8988T (cell line): ENCODE measurements at places on chromosomes 5 and 9.

GRCh38 chr5:61272688-61273087, 59.4 kb upstream of the ZSWIM6 start:
- no peak for DNase-seq

DNA sequence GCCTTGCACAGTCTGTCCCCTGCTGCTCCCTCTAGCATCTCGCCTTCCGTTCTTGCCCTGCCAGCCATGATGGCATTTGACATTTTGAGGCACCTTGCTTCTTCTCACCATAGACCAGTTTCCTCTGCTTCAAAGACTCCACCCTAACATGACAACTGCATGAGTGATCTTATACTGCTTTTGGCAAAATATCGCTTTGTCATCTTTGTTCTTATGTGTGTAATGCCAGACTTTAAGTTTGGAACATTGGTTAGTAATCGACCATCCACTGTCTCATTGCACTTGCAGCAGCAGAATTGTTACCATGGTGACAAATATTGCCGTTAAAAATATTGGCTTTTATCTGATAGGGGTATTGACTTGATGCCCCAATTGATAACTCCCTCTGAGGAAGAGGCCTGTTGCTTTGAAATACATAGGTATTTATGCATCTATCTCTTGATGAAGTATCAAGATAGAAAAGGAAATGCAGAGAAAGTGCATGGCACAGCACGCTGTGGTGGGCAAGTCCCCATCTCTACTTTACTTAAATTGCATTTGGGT, 6.8 kb downstream of the GARIN3 start:
- DNase-seq: no peak

DNA sequence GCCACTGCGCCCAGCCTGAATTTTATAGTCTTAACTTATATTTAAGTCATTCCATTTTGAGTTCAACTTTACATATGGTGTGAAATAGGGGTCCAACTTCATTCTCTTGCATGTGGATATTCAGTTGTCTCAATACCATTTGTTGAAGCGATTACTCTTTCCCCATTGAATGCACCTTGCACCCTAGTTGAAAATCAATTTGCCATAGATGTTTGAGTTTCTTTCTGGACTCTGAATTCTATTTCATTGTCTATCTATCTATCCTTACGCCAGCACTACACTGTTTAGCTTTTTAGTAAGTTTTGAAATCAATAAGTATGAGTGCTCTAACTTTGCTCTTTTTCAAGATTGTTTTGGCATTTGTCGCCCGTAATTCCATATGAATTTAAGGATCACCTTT, 49.8 kb downstream of the TMOD1 start:
- DNase-seq: no peak

DNA sequence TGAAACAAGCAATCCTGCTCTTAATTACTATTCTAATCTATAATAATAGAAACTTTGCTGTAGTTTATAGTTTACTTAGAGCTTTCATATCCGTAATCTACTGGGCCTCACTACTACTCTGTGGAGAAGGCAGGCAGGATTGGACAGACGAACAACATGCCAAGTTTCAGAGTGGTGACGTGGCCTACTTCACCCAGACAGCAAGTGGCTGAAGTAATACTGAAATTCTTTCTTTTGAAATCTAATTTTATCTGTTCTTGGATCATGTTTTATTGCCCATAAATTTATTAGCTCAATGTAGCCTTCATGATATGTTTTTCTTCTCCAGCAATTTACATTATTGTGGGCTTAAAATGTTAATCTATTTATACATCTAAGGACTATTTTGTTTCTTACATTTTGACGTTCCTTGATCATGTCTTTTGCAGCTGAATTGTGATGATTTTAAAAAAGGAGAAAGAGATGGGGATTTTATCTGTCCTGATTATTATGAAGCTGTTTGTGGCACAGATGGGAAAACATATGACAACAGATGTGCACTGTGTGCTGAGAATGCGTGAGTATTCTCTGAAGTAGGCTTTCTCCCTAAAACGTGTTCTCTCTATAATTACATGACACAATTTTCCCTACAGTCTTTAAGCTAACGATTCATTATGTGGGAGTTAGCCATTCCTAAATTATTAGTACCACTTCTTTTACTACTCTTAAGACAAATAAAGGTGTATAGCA, 22.4 kb downstream of the SPINK5 start:
- DNase-seq: no peak

DNA sequence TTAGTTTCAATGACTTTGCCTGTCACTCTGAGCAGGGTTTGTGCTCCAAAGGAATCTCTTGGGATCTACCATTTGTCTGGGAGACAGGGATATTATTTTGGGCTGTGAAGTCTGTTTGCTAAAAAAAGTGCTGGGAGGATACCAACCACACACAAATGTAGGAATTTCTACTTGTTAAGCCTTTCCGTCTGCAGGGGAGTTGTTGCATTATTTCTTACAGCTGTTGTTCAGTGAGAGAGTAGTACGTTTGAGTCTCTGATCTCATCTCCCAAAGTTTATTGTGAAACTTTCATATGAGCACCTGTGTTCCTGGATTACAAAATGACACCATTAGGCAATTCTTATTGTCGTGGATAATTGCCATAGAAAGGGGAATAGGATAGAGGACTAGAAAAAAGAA, 78.3 kb upstream of the SEMA6A start:
- no peak for DNase-seq

DNA sequence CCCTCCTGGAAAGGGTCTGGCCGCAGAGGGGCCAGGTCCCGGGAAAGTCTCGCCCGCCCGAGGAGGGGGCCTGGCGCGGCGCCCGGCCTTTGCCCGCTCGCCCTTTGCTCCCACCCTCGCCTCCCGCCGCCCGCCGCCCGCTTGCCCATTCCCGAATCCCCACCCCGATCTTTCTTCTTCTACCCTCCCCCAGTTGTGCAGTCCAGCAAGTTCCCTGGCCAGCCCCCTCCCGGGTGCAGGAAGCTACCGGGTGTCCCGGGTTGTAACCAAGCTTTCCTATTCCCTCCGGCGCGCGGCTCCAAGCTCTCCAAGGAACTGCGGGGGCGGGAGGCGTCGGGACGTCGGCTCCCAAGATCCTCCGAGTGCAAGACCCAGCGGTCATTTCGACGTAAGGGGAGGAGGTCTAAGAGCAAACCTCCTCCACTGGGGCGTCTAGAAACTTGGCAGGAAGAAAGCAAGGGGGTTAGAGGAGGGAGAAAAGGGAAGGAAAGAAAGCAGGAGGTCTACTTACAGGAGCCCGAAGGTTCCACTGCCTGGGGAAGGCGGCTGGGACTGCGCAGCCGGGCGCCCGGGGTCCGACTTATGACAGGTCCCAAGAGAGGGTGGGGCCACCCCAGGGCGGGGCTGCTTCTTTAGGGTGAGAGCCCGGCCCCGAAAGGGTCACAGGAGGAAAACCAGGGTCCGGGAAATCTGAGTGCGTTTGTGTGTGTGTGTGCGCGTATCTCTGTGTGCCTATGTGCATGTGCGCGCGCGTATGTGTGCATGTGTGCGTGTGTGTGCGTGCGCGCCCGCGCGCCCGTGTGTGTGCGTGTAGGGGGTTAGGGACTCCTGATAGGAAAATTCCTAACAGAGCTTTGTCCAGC, at the start of gene PTGR1:
TSS of gene PTGR1 (minus strand) at position 556 of the 863 bp plus-strand sequence. CDS start 2,225 bp downstream, outside the sequence.
- DNase-seq: peak; percentile 64

DNA sequence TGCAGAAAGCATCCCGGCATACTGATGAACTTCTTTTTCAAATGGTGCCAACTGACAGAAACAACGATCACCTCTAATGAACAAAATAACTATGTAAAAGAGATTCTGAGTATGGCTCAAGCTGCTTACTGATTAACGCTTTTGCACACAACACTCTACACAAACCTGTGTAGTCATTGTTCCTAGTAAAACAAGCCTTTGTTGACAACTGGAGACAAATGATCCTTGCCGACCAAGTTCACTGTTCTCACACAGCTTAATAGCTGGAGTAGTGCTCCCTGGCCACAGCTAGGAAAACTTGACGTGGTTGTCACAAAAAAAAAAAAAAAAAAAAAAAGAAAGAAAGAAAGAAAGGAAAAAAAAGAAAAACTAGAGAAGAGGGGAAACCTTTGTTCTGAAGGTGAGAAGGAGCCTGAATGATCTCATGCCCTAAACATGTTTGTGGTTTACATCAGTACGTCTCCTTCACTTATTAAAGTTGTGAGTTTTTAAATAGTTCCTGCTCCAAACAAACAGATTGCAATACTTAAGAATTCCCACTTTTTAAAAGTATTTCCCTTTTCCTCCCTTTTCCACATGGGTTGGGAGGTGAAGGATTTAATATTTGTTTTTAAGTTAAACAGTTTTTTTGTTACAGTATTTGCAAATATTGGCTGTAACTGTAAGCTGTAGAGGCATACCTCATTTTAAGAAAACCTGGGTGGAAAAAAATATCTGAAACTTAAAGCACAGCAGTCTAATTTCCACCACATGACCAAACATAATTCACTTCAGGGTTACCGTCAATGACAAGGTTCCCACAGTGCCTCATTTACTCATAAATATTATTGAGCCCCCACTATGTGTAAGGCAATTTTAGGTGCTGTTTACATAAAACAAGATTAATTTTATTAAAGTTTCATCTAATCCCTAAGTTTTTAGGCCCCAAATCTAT, 63.7 kb downstream of the GLIS3 start:
- no peak for DNase-seq

DNA sequence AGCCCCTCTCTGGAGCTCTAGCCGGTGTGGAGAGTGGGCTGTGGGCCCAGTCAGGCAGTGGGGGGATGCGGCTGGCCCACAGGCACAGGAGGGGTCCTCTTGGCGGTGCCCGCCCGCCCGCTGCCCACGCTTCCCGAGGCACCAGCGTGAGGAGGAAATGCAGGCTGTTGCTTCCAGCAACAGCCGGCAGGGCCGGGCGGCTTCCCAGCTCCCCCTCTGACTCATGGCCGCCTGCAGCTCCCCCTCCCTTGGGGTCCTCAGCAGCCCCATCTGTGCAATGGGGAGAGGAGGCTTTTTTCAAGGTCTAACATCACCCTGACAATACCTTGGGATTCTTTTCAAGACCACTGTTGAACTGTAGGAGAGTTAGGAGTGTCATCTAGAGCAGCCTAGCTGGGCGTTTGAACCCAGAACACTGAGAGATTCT, 10.4 kb downstream of the CXXC5 start:
- DNase-seq: no peak

GRCh38 chr9:90825586-90825985, 24.0 kb downstream of the SYK start:
- DNase-seq: no peak

DNA sequence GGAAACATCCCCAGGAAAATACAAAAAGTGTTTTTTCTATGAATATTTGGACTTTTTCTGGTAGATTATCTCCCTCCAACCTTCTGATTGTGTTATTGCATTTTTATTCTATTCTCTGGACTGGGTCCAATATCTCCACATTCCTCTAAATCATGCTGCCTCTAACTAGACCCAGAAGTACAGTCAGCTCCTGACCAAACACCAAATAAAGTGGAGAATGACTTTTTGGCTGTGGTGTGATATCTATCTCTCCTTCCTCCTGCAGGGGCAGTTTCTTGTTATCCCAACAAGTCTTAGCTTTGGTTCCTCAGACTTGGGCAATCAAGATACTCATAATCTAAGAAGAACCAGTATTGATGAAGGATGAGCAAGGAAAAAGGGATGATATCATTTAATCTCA, 3.2 kb upstream of the RAI14 start:
- no peak for DNase-seq

DNA sequence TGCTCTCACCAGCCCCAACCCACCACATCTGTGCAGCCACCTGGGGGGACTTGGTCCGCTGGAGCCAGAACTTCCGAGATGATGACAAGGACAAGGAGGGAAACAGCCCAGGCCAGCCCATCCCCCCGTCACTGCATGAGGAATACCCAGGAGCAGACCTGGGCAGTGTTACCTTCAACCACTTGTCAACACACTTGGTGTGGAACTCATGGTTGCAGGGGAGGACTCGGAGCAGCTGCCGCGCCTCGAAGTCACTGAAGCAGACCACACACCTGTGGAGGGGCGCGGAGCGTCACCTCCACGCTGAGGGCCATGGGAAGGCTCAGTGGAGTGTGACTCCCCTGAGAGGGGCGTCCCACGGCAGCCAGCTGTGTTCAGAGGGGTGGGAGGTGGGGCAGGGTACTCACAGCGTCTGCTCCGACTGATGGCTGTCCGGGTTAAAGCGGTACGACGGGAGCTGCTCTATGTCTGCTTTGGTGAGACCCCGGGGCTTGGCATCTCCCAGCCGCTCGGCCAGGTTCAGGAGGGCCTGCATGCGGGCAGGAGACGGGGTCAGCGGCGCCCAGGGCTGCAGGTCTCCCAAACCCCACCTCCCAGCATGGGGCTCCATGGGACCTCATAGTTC, 8.0 kb downstream of the RNF44 start:
- no peak for DNase-seq

GRCh38 chr9:113416149-113416721, 5.7 kb downstream of the C9orf43 start:
- no peak for DNase-seq

DNA sequence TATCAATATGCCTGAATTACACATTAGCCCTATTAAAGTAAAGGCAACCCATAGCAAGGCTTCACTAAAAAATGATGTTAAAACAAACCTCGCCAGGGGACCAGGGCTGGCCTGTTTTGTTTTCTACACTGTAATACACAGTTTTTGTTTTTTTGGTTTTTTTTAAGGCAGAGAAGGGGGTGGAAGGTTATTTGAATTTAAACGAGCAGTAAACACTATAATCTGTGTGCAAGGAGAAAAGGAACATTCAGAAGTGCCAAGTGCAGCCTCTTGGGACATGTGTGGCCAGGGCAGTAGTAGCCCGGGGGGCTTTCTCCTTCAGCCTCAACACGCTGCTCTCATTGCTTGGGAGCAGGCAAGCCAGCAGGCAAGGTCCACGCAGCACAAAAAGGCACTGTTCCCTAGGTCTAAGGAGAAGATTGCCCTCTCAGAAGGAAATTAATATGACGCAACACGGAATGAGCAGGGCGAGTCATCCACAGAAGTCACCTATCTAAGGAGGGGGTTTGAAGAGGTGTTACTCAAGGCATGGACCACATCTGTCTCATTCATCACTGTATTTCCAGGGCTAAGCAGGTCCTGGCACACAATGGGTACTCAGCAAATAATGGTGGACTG, 16.2 kb downstream of the SIL1 start:
- DNase-seq: no peak

- no peak for DNase-seq
These were observed 116.2 kb downstream of the PRELID2 start for GRCh38 chr5:145718956-145719355.

DNA sequence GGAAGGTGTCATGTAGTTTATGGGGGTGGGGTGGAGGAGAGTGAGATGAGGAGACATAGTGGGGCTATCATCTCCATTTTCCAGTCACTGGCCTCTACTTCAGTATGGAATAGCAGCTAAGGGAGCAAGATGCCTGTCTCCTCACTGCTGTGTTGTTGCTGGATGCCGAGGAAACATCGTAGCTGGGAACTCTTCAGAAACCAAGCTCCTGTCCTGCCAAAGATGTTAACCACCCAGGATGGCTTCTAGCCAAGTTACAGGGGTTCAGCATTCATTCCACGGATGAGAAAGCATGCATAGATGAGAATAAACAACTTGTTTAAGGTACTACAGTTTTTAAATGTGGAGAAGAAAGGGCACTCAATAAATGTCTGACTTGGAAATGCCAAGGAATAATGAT, 226.5 kb downstream of the ASTN2 start:
- DNase-seq: no peak

DNA sequence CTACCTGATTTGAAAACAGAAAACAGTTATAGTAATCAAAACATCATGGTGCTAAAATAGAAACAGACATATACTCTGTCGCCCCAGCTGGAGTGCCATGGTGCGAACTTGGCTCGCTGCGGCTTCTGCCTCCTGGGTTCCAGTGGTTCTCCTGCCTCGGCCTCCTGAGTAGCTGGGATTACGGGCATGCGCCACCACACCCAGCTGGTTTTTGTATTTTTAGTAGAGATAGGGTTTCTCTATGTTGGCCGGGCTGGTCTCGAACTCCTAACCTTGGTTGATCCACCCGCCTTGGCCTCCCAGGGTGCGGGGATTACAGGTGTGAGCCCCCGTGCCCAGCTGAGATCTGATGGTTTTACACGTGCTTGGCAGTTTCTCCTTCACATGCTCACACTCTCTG, 495.9 kb downstream of the ANXA1 start:
- no peak for DNase-seq
